NCI-H1417 (cell line): ENCODE measurements at places on chromosomes 1 and 21.

DNA sequence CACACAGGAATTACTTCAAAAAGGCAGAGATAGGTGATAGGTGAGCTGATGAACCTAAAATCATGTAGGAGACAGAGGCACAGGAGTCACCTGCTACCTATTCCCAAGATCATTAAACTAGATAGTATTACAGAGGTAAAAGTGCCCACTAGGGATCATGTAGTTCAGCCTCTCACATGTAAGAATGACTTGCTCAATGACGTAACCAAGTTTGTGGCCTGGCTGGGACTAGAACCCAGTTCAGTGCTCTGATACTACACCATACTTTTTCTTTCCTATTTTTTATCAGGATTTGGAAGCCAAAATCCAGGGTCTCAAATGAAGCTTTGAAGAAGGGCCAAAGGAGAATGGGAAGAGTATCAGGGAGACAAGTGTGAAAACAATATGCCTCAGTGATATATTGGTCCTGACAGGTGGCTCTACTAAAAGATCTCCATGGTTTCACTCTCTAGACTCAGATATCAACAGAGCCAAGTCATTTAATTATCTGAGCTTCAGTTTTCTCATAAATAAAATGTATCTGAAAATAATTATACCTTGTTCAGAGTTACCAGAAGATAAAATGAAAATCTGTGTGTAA lies 87.3 kb upstream of the SLFNL1 start:
- DNase-seq: no peak

DNA sequence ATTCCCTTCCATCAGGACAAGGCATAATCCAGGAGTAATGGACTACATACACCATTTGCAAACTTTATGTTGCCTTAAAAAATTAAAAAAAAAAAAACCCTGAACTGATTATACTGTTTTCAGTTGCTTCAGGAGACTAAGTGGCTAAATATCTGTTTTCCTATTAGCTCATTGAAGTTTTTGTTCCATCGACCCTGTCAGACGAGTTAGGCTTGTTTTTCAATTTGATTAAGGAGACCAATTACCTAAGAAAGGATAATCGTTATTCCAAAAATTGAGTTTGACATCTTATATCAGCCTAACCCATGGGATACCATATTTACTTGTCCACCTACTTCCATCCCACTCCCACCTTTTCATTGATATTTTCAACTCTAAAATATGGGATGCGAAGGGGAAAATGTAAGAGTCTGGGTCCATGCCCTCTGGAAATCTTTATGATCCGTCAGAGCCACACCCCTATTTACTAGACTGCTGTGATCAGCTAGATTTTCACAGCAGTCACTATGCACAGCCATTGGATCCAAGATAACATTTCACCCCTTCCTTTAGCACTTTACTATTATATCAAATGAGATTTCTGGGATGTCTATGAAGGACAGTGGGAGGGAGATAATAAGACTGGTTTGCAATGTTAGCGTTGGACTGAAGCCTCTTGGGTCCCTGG lies 41.0 kb downstream of the IL12RB2 start:
- peak; percentile 14 for DNase-seq

- DNase-seq: peak; percentile 78
These were observed at the start of gene SUSD4 for GRCh38 chr1:223363856-223364684. SUSD4 (minus strand) TSS chr1:223364176; CDS start chr1:223363425, 751 bp downstream.

DNA sequence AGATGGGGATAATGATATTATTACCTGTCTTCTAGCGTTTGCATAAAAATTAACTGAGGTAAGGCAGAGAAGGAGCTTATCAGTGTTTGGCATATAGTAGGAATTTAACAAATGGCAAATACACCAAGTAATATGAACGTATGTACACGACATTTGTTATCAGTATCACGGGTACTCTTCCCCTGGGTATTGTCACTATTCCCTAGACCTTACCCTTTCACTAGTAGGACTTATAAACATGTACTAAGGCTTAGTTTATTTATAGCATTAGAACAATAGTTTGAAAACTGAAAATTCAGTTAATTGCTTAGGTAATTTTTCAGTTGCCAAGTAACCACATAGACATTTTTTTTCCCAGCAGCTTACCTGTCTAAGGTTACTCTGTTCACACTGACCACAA lies 187.0 kb downstream of the KCTD3 start:
- no peak for DNase-seq

- DNase-seq: no peak
These were observed 10.0 kb upstream of the KPRP start for GRCh38 chr1:152747831-152748230.

- DNase-seq: no peak
These were observed 166.9 kb downstream of the HLX start for GRCh38 chr1:221045842-221046831.

GRCh38 chr1:42921769-42922168 lies 36.9 kb downstream of the SLC2A1 start:
- no peak for DNase-seq

- no peak for DNase-seq
These were observed 25.5 kb upstream of the CAP1 start for GRCh38 chr1:40014812-40015594.

- DNase-seq: no peak
These were observed 12.9 kb upstream of the SHCBP1L start for GRCh38 chr1:182965861-182966260.

GRCh38 chr1:119298687-119299303 lies 69.8 kb upstream of the HAO2 start:
- peak; percentile 54 for DNase-seq

GRCh38 chr1:63638471-63638870 lies 45.3 kb downstream of the PGM1 start:
- DNase-seq: no peak

DNA sequence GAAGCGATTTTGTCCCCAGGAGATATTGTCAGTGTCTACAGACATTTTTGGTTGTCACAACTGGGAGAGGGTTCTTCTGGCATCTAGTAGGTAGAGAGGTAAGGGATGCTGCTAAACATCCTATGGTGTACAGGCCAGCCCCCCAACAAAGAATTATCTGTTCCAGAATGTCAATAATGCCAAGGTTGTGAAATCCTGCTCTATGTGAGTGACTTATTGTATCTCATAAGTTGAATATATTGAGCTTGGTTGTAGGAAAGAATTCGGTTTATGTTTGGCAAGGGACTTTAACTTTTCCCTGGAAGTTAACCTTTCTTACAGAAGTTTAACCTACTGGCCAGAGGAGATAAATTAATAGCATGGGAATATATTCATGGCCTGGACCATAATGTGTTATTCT lies 52.6 kb upstream of the ANGPTL1 start:
- no peak for DNase-seq

DNA sequence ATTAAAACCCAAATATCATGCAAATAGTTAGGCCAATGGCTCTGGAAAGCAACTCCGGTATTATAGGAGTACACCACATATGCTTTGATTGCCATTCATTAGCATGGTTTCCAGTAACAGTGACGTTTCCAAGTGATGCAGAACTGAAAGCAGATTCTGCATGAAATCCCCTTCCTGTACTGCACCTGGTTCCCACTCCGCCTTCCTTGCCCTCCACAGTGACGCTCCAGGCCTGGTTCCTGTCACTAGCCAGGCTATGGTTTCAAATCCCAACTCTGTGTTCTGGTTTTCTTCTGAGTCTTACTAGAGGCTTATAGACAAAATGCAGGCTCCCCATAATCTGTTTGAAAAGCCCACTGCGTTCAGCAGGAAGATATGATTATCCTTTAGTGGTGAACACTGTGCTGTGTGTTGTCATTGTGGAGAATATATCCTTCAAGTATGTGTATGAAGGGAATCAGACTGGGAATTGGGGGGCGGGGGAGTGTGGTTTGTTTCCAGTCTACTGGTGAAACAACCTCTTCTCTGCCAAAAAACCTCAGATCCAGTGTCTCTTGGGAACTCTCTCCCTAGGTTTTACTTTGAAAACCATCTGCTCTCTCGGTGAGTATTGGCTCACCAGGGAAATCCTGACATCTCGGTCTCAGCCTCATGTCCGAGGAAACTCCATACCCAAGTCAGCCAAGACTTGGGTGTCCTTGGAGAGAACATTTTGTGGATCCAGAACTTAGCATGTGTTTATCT lies 78.7 kb downstream of the TYW3 start:
- no peak for DNase-seq

GRCh38 chr1:247211339-247211738 lies 39.5 kb upstream of the ZNF124 start:
- DNase-seq: no peak

GRCh38 chr1:200625381-200625824 lies 4.9 kb upstream of the KIF14 start:
- DNase-seq: no peak

DNA sequence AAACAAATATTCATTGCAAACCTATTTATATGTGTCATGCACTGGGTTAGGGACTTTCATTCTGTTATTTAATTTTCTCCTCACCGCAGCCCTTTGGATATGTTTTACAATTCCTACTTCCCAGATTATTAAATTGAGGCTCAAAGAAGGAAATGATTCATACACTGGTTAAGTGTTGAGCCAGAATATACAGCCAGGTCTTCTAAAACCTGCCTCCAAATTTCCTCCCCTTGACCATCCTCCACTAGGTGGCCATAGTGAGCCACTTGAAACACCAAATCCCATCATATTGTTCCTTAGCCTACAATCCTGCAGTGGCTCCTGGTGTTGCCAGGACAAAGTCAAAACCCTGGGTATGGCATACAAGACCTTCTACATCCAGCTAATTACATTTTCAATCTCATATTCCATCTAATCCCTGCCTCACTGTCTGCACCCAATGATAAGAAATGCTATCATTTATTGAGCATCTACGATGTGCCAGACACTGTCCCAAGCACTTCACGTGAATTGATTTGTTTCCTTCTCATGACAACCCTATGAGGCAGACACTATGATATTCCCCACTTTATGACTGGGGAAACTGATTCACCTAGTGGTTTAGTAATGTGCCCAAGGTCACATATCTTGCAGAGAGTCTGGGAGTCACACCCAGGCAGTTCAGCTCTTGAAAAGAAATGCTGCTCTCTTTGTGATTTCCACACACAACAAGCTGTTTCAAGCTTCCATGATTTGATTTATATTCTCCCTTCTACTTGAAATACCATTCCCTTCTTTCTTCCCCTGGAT lies 23.6 kb upstream of the KIRREL1 start:
- DNase-seq: peak; percentile 23

- no peak for DNase-seq
These were observed 291.6 kb downstream of the PLPP3 start for GRCh38 chr1:56287721-56288120.

- DNase-seq: peak; percentile 23
These were observed 8.0 kb downstream of the ELOA start for GRCh38 chr1:23751050-23751814.

DNA sequence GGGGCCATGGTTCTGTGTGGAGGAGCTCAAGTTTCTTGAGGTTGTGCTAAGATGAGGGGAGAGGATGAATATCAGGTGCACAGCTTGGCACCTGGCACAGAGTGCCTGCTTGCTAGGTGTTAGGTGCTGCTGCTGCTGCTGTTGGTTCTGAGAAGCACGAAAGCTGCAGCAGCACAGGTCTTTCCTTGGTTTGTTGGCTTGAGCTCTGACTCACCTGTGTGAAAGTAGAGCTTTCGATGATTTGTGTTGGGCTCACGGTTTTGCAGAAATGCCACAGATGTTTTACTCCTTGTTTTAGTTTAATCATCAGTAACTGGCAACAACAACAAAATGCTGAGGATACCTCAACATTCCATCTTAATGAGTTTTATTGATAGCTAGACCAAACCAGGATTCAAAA lies 221.6 kb downstream of the BRINP2 start:
- DNase-seq: no peak

- DNase-seq: no peak
These were observed 862.7 kb downstream of the PLA2G4A start for GRCh38 chr1:187691439-187691838.

GRCh38 chr1:37323486-37324377 lies 150.6 kb upstream of the ZC3H12A start:
- DNase-seq: no peak

DNA sequence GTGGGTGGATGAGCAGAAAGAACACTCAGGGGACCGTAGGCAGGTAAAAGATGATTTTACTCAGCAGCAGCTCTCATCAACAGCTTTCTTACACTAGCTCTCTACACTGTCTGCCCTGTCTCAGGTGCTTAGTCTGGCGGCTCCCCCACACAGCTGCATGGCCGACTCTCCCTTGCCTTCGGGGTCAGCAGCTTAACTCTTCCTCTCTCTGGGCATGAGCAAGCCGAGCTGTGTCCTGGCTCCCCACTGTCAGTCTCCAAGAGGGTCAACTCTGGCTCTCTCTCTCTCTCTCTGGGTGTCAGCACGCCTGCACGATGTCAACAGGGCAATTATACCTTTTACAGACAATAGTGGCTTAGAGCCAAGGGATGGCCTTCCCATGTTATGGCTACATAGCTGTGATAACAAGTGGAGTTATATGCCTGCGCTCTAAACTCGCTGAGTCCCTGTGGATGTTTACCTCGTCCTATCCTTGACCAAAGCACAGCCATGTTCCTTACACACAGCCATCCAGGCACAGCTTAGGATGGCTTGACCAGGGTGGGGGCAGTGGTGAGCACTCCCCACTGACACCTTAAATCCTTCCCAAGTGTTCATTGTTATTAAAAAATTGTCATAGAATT lies 3.1 kb upstream of the BCL10 start:
- DNase-seq: no peak

GRCh38 chr1:19844731-19845495 lies 29.8 kb upstream of the RNF186 start:
- DNase-seq: no peak

DNA sequence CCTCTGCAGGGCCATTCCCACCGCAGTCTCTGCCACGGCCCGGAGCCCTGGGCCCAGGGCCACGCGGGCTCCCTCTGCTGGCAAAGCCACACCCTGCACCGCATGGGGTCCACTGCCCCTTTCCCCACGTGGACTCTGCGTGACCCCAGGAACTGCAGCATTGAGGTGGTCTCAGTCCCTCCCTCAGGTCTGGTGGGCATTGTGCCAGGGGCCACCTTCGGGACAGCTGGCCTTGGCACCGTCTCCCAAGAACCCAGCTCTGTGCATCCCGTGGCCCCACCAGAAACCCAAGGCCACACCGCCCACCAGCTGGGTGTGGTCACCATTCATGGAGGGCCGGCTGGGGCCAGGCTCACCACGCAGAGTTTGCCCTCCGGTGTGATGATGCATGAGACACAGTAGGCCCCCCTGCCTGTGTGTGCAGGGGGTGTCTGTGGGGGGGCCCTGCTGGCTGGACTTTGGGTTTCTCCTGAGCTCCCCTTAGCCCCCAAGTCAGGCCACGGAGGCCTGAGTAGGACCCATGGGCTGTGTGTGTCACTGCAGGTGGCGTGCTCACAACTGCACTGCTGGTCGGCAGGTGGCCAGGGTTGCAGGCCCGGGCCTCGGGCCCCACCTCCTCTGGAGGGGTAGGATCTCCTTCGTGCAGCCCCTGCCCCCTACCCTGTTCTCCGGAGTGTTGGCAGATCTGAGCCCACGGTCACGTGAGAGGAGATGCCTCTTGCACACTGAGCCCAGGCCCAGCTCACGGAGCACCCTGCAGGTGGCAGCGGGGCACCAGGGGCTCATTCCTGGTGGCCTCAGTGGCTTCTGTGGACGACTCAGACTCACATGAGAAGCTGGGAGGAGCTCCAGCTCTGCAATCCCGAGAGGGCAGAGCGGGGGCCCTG lies 5.8 kb downstream of the VWA1 start:
- DNase-seq: peak; percentile 43

GRCh38 chr1:181559142-181559541 lies 75.8 kb downstream of the CACNA1E start:
- DNase-seq: no peak

GRCh38 chr1:203408486-203409481 lies 57.9 kb upstream of the FMOD start:
- DNase-seq: no peak

- no peak for DNase-seq
These were observed 213.3 kb upstream of the ZRANB2 start for GRCh38 chr1:71294178-71294577.

GRCh38 chr21:44920694-44921604 lies at the start of gene ITGB2:
ITGB2 (minus strand) TSS chr21:44920899; CDS start chr21:44910782, 10,117 bp downstream.
- DNase-seq: no peak

- no peak for DNase-seq
These were observed at the start of gene CCDC18 for GRCh38 chr1:93180723-93181613. CCDC18 (plus strand) TSS chr1:93180724; CDS start chr1:93183362, 2,638 bp downstream.
